MG63 (cell line): ENCODE measurements at places on chromosomes 7 and 10. TPM values are rescaled to one million over a fixed set of nuclear protein-coding genes. Genes with fewer than 3 reads are reported as not detected.

CYP26A1 gene
- 0.30 and 0.32 TPM in 2 replicates for total RNA-seq

ATP6V0A4 gene
- total RNA-seq = not detected in 2 replicates

ASB10 gene
- not detected in 2 replicates for total RNA-seq

BTBD16 gene
- not detected in 2 replicates for total RNA-seq

CCDC136 gene
- total RNA-seq = 0.53 TPM in 1 of 2 replicates, not detected in the other

CHST12 gene
- 6.2 and 25.5 TPM in 2 replicates for total RNA-seq

GBX1 gene
- not detected in 2 replicates for total RNA-seq

AMZ1 gene
- 0.03 TPM in 1 of 2 replicates, not detected in the other for total RNA-seq

PSMA2 gene
- 168 and 287 TPM in 2 replicates for total RNA-seq

PDZD8 gene
- 21.9 and 37.3 TPM in 2 replicates for total RNA-seq

SPDYE9 gene
- total RNA-seq = not detected in 2 replicates

ATRNL1 gene
- 0.79 and 1.7 TPM in 2 replicates for total RNA-seq

RHOBTB1 gene
- 8.4 and 13.9 TPM in 2 replicates for total RNA-seq

BLNK gene
- total RNA-seq = not detected in 2 replicates

NCF1 gene
- total RNA-seq = not detected in 2 replicates

HHEX gene
- 4.2 and 9.6 TPM in 2 replicates for total RNA-seq

EBF3 gene
- 3.1 and 3.4 TPM in 2 replicates for total RNA-seq
